ENCODE measurements at places on chromosomes 2 and 18.

GRCh38 chr2:230932556-230933511, 7.8 kb upstream of the GPR55 start:
- no peak for DNase-seq

DNA sequence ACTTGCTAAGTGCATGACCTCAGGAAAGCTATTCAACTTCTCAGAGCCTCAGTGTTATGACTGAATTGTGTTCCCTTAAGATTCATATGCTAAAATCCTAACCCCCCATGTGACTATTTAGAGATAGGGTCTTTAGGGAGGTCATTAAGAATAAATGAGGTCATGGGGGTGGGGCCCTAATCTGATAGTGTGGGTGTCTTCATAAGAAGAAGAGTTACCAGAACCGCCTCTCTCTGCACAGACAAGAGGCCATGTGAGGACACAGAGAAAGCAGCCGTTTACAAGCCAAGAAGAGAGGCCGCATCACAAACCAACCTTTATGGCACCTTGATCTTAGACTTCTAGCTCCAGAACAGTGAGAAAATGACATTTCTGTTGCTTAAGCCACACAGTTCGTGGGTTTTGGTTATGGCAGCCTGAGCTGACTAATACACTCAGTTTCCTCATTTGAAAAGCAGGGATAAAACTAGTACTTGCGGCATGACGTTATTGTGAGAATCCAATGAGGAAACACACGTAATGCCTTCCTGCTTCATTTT, 9.9 kb downstream of the SH2D6 start:
- DNase-seq: no peak

DNA sequence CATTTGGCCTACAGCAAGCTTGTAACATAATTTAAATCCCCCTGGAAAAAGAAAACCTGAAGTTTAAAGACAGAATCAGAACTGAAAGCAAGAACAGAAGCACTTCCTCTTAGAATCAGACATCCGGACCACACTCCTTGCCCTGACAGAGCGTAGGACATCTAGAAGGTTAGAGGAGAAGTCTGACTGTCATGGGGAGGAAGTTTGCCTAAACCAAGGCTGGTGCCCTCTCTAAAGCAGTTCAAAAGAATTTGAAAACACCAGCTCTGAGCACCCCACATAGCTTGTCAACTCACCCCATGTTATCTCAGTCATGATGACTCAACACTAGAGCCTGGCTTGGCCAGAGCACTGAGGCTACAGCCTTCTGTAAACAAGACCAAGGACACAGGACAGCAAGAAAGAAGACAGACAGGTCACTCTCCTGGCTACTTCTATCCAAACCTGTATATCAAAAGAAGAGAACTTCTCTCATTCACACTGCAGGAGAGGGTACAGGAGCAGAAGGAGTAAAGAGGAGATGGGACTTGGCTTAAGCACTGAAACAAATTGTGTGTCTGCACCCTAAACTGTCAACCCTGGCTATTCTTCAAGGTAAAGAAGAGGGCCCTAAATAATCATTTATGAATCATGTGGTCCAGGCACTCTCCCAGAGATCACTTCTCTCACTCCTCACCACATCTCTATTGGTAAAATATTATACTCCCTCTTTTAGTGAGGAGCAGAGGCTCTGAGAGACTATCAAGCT, 198.6 kb downstream of the MEMO1 start:
- no peak for DNase-seq

GRCh38 chr18:42181474-42181873, 226.4 kb downstream of the PIK3C3 start:
- no peak for DNase-seq

GRCh38 chr2:66987733-66988132, 409.4 kb upstream of the ETAA1 start:
- no peak for DNase-seq

DNA sequence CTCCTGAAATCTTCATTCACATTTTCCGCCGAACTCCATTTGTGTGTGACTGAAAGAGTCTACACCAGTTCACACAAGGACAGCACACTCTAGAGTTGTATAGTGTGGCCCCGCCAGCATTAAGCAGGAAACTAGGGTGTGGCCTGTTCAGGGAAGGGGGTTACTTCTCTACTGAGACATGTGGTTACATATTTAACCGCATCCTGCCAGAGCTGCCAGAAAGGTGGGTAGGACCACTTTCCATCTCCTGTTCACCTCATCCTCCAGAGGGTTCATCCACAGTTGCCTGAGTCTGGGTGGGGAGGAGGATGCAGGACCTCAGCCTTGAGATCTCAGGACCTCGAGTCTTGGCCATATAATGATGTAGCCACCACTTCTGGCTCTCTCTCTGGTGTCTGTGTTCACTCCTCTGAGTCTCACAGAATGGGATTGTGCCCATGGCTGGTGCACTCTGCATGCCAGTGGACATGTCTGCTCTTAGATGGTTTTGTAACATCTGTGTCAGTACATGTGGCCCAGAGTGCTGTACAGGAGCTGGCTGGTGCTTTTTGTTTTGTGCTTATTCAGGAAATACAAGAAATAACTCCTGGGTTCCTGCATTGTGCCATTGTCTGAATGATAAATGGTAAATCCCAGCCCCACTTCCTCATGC, 7.7 kb upstream of the SP140L start:
- DNase-seq: peak; percentile 53

- no peak for DNase-seq
Observed at GRCh38 chr2:105129722-105130232, 91.9 kb downstream of the MRPS9 start.

DNA sequence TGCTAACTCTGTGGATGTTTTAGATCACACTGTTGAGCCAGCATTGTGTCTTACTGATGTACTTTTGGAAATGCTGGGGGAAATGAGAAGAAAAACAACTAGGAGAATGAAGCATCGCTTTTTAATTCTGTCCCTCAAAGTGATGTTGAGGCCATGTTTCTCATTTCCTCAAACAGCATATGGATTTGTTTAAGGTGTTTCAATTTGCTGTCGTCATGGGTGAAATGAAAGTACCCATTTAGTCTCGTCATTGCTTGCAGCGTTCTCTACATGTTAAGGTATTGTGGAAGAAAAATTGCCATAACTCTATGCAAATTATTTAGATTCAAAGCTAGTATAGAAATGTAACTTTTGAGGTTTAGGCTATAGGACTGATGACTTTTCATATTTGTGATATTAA, 151.3 kb downstream of the KCTD1 start:
- DNase-seq: no peak

- DNase-seq: peak; percentile 66
Observed at GRCh38 chr2:136327162-136327852, 209.4 kb upstream of the CXCR4 start.

GRCh38 chr18:11514267-11514666, 95.1 kb upstream of the SLC35G4 start:
- DNase-seq: no peak

- DNase-seq: no peak
Observed at GRCh38 chr2:38176619-38177021, 100.7 kb upstream of the CYP1B1 start.

GRCh38 chr2:212832211-212833195, 293.9 kb upstream of the ERBB4 start:
- DNase-seq: no peak

DNA sequence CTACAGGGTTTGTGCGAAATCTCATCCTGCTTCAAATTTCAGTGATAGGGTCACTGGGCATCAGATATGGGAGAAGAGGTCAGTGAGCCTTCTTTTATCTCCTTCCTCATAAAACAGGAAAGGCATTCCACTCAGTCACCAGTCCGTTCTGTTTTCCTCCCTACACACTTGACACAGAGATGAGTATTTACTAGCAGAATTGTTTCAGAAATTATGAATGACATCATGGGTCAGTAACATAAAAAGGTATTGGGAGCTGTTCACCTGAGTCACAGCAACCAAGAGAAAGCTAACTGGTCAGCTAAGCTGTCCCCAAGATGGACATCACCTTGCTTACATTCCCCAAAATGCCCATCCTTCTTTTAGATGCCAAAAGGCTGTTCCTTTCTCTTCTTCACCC, 96.3 kb downstream of the ACVR1 start:
- no peak for DNase-seq

- no peak for DNase-seq
Observed at GRCh38 chr2:197215748-197216360, 94.7 kb downstream of the ANKRD44 start.

DNA sequence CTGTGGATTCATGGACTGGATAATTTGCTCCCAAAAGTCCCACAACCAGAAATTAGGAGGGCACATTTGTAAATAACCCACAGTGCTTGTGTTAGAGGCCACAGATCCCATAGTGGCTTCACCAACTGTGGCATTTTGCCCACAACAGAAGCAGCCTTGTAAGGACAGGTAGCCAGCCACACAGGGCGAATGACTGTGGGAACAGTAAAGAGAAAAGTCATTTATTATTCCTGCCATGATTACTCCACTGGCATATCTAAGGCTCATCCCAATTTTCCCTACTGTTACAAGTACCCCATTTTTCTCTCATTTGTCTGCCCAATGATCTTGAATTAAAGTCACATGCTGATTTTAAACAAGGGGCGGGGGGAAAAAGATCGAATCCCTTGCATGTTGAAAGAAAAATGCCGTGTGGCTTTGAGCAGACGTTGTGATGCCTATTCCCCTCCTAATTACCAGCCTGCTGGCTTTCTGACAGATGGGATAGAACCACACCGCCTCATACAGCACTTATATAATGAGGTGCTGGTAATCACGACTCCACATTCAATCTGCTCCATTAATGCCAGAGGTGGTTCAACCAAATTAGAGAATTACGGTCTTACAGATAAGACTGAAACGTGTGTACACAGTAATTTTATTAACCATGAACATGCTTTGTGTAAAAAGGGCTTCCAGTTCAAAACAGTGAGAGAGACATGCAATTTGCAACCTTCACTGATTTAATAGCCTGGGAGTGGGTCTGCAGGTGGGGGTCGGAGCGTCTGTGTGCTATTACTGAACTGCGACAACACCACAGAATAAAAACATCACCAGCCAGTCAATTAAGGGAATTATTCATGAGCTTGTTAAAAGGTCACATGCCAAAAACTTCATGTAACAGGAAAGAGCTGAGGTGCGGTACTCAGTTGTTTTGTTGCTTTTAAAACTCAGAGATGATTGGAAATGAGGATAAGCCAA, 196.0 kb downstream of the TMEM163 start:
- DNase-seq: no peak

- no peak for DNase-seq
Observed at GRCh38 chr2:73100956-73101355, 11.8 kb downstream of the RAB11FIP5 start.

DNA sequence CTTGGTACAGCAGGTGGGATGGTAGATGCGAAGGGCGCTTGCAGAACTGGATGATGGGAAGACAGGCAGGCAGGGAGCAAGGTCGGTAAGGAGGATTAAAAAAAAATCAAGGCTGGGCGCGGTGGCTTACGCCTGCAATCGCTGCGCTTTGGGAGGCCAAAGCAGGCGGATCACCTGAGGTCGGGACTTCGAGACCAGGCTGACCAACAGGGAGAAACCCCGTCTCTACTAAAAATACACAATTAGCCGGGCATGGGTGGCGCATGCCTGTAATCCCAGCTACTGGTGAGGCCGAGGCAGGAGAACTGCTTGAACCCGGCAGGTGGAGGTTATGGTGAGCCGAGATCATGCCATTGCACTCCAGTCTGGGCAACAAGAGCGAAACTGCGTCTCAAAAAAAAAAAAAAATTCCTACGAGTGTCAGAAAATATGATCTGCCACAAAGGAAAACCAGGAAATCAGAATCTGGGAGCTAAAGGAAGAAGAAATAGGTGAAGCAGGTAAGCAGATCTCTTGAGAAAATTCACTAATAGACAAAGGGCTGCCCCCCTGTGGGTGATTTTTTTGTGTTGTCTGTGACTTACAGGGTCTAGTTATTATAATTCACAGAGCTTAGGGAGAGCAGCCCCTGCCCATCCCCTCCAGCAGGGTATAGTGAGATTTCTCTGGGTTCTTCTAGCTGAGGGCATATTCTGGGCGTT, 46.2 kb downstream of the C2orf42 start:
- no peak for DNase-seq

- no peak for DNase-seq
Observed at GRCh38 chr2:14189929-14190328, 442.6 kb upstream of the LRATD1 start.

- no peak for DNase-seq
Observed at GRCh38 chr18:76466410-76466991, 28.5 kb downstream of the ZNF516 start.

DNA sequence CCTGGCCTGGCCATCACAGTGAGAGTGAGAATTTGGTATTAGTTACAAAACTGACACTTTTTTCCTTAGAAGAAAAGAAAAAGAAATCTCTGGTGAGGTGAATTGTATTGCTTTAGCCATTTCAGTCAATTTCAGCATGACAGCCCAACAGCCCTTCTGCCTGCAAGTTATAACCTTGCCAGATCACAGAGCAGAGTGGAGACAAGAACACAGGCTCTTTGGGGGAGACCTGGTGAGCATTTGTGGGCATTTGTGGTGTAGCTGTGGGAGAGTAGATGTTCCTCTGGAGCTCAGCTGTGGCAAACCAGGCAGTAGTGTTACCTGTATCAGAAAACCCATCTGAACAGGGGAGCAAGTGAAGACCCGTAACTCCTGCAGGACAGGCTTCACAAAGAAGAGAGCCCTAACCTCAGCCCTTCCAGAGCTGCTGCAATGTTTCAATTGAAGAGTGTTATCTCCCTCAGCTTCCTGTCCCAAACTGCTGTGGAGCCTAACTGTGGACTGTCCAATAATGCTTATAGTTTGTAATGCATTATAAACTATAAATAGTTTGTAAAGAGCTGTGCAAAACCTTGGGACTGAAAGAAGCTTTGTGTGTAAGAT, 22.8 kb upstream of the DLX1 start:
- DNase-seq: no peak

GRCh38 chr2:198144660-198145059, 340.3 kb downstream of the PLCL1 start:
- no peak for DNase-seq

DNA sequence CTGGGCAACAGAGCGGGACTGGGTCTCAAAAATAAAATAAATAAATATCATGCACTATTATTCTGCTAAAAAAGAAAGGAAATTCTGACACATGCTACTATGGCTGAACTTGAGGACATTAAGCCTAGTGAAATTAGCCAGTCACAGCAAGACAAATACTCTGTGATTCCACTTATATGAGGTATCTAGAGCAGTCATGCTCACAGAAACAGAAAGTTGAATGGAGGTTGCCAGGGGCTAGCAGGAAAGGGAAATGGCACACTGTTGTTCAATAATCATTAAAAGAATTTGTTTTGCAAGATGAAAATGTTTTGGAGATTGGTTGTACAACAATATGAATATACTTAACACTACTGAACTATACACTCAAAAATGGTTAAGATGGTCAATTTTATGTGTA, 60.8 kb downstream of the NCKAP1 start:
- DNase-seq: no peak

- DNase-seq: no peak
Observed at GRCh38 chr2:143344780-143345179, 215.6 kb downstream of the ARHGAP15 start.

All from stimulated activated CD8-positive, alpha-beta memory T cell treated with anti-CD3 and anti-CD28 coated beads, Interleukin-12 subunit alpha, Interleukin-12 subunit beta, amount 100 ng/mL, for 1 hour (primary cell).